ENCODE measurements at places on chromosomes 11 and 22. TPM values are rescaled to one million over a fixed set of nuclear protein-coding genes. Genes with fewer than 3 reads are reported as not detected.

Gene CCDC157
- total RNA-seq = 4.7 TPM

- no peak for DNase-seq
Measured at GRCh38 chr11:134024420-134025081, 44.3 kb upstream of the JAM3 start.

- DNase-seq = no peak
Measured at GRCh38 chr11:56307836-56308235, 7.1 kb upstream of the OR8K3 start.

Gene FGF4
- total RNA-seq = not detected
